ENCODE measurements at places on chromosomes 6 and 20. TPM values are rescaled to one million over a fixed set of nuclear protein-coding genes. Genes with fewer than 3 reads are reported as not detected.

The TAAR9 gene
- total RNA-seq = not detected

The ID1 gene
- total RNA-seq = 0.60 TPM

The HAO1 gene
- not detected for total RNA-seq

- H3K27ac ChIP-seq = no peak overlapping the region
- H3K4me1 ChIP-seq = peaks cover 17% of the 10 kb centered on the region
- H3K36me3 ChIP-seq = peaks cover 72% of the 10 kb centered on the region
- no peaks in the 10 kb centered on the region for H3K27me3 ChIP-seq
- DNase-seq = no peak
- no peak overlapping the region for H3K4me3 ChIP-seq
Observed at GRCh38 chr6:89858041-89858440, 28.4 kb downstream of the CASP8AP2 start.

- no peak overlapping the region for H3K4me3 ChIP-seq
- no peak overlapping the region for H3K27ac ChIP-seq
- no peaks in the 10 kb centered on the region for H3K36me3 ChIP-seq
- H3K27me3 ChIP-seq = peaks cover 4% of the 10 kb centered on the region
- DNase-seq = no peak
- peaks cover 22% of the 10 kb centered on the region for H3K4me1 ChIP-seq
Observed at GRCh38 chr20:56433221-56433879, 21.3 kb downstream of the CASS4 start.

GRCh38 chr20:60263725-60264709, 305.8 kb downstream of the CDH26 start:
- H3K4me1 ChIP-seq = no peaks in the 10 kb centered on the region
- H3K27ac ChIP-seq = no peak overlapping the region
- H3K36me3 ChIP-seq = no peaks in the 10 kb centered on the region
- no peak for DNase-seq

- H3K27ac ChIP-seq = no peak overlapping the region
- no peaks in the 10 kb centered on the region for H3K4me1 ChIP-seq
- H3K4me3 ChIP-seq = no peak overlapping the region
- no peaks in the 10 kb centered on the region for H3K27me3 ChIP-seq
- DNase-seq = no peak
- H3K36me3 ChIP-seq = no peaks in the 10 kb centered on the region
Observed at GRCh38 chr6:75993236-75994162, 79.0 kb downstream of the IMPG1 start.

DNA sequence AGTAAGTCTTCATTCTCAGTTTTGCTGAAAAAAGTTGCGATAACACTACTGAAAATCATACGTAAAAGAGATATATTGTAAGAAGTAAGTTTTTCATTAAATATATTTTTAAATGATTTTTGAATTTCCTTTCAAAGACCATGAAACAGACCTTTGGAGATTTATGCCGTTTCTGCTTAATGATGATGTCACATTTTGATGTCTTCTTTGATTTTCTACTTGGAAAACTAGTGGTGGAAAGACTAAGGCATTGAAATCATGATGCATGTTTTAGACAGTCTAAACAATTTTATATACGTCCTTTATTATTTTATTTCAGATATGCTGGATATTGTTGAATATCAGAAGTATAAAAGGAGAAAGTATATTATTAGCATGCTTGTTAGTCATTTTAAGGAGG, 33.7 kb downstream of the EYA4 start:
- no peaks in the 10 kb centered on the region for H3K4me1 ChIP-seq
- no peak overlapping the region for H3K4me3 ChIP-seq
- H3K27ac ChIP-seq = no peak overlapping the region
- H3K27me3 ChIP-seq = no peaks in the 10 kb centered on the region
- DNase-seq = no peak

DNA sequence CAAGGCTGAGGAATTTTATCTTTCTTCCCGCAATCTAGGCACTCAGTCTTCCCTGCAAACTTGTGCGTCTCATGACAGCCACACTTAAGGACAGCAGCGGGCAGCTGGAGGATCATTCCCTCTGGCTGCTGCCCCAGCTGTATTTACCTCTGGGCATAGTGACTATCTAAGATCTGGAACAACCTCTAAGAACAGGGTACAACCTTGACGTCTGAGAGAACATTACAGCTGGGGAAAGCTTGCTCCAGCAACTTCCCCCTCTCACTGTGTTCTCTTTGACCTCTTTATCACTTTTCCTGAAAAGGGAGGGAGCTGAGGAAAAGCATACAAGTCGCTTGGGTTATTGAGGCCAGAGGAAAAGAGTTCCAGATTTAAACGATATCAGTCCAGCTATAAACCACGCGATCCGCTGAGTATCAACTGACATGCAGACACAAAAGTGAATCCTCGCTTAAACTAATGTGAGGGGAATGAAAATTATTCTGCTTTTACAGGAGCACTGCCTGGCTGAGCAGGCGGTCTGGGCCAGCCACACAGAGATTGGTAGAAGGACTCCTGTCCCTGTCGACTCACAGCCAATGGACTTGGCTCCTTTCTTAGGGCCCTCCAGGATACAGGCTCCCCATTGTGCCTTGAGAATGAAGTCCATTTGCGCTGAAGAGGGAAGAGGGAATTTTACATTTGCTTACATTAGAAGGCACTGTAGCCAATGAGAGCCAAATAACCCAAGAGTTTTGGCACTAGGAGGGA, 153.3 kb downstream of the QRSL1 start:
- H3K4me1 ChIP-seq = peaks cover 4% of the 10 kb centered on the region
- H3K27ac ChIP-seq = no peak overlapping the region
- no peak for DNase-seq
- no peaks in the 10 kb centered on the region for H3K27me3 ChIP-seq
- no peak overlapping the region for H3K4me3 ChIP-seq
- H3K36me3 ChIP-seq = peaks cover 7% of the 10 kb centered on the region

DNA sequence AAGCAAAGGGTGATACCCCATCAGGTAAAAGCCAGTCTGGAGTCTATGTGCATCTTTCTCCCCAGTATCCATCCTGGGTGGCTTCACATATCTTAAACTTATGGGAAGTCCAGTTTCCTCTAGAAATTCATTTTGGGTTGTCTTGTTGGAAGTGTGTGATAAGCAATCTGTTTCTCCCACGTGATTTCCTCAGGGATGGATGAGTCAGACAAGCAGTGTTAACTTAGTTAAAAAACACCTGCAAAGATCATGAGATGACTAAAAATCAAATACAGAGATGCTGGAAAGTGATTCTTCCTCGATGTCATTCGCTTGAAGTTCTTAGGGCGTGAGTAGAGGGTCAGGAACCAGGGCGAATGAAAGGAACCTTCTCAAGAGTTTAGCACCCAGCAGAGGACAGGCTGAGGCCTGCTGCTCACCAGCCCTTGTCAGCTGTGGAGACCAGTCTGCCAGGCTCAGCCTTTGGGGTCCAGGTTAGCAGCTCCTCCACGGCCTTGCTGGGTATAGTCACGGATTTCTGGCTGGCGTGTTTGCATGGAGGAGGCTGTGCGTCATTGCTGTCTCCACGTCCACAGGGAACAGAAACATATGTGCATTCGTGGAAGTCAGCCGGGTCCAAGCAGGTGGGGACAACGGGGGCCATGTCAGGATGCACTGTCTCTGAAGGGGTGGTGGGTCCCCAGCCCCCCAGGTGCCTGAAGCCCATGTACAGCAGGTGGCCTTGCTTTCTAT, 2.8 kb upstream of the PNPLA1 start:
- no peak overlapping the region for H3K27ac ChIP-seq
- H3K4me1 ChIP-seq = no peaks in the 10 kb centered on the region
- peaks cover 8% of the 10 kb centered on the region for H3K27me3 ChIP-seq
- no peak overlapping the region for H3K4me3 ChIP-seq

DNA sequence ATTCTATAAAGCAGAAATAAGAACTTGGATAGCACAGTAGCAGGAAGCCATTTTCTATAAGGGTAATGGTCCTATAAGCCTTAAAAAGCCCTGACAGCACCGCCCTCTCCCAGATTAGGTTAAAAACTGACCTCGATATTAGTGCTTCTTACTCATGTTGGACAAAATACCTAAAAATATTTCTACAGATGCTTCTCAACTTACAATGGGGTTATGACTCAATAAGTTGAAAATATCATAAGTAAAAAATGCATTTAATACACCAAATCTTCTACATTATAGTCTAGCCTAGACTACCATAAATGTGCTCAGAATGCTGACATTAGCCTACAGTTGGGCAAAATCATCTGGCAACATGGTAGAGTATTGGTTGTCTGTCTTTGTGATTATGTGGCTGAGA, 70.3 kb downstream of the SESN1 start:
- H3K4me3 ChIP-seq = no peak overlapping the region
- H3K27ac ChIP-seq = no peak overlapping the region
- no peaks in the 10 kb centered on the region for H3K27me3 ChIP-seq
- H3K4me1 ChIP-seq = peaks cover 41% of the 10 kb centered on the region

GRCh38 chr6:137271245-137272183, 52.3 kb upstream of the IFNGR1 start:
- H3K4me1 ChIP-seq = peaks cover 20% of the 10 kb centered on the region
- DNase-seq = no peak
- no peak overlapping the region for H3K4me3 ChIP-seq

- H3K4me3 ChIP-seq = peak overlapping the region; percentile 22
- H3K27me3 ChIP-seq = no peaks in the 10 kb centered on the region
- H3K27ac ChIP-seq = peak overlapping the region; percentile 84
- peaks cover 8% of the 10 kb centered on the region for H3K36me3 ChIP-seq
- DNase-seq = no peak
- H3K4me1 ChIP-seq = peaks cover 47% of the 10 kb centered on the region
Observed at GRCh38 chr6:11386323-11386722, 151.2 kb upstream of the TMEM170B start.

DNA sequence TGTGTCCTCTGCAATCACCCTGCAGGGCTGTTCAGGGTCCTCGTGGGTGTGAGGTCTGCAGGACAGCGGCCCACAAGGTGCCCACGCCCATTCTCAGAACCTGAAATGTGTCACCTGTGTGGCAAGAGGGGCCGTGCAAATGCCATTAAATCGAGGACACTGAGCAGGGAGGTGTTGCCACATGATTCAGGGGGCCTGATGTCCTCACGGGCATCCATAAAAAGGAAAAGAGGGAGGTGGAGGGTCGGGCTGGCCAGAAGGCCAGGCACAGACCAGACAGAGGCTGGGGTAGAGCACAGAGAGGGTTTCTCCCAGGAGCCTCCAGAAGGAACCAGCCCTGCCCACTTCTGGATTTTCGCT, 239.6 kb downstream of the ERMARD start:
- H3K27me3 ChIP-seq = peaks cover 4% of the 10 kb centered on the region
- no peak overlapping the region for H3K27ac ChIP-seq
- no peaks in the 10 kb centered on the region for H3K36me3 ChIP-seq
- H3K4me1 ChIP-seq = peaks cover 27% of the 10 kb centered on the region
- H3K4me3 ChIP-seq = no peak overlapping the region
- DNase-seq = peak; percentile 9

DNA sequence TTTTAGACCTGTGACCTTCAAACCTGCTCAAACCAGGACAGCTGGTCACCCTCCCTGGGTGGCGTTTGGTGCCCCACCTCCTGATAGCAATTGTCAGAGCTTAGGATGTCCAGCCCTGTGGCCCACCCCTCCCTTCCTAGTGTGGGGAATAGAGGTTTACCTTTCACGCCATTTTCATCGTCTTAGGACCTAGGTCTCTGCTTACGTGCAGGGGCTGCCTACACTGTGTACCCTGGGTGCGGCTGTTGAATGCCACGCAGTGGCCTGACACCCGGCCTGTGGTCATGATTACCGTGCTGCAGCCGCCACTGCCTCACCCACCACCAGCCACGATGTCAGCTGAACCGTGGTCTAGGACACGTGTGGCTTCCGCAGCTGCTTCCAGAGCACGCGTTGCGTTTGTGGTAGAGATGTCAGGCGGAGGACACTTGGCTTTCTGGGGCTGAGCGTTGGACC, 157.3 kb downstream of the DTNBP1 start:
- no peaks in the 10 kb centered on the region for H3K4me1 ChIP-seq
- no peak overlapping the region for H3K4me3 ChIP-seq
- H3K27me3 ChIP-seq = no peaks in the 10 kb centered on the region
- DNase-seq = no peak

- H3K27ac ChIP-seq = no peak overlapping the region
- H3K27me3 ChIP-seq = no peaks in the 10 kb centered on the region
- H3K4me1 ChIP-seq = no peaks in the 10 kb centered on the region
- no peak for DNase-seq
Observed at GRCh38 chr20:18615020-18615650, 27.3 kb downstream of the DTD1 start.

DNA sequence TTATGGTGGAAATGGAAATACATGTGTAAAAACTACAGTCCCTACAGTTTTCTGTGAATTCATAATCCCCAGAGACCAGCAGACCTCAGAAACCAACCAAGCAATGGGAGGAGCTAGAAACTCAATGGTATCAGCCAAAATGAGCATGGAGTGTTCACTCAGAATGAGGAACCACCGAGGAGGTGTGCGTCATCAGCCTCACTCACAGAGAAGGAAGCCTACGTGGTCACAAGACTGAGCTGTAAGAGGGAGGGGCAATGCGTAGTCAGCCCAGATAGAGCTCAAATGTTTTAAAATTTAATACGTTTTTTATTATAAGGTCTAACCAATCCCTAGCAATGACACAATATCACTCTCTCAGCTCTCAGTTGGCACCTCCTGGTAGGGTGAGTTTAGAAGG, 17.4 kb downstream of the MYLK4 start:
- H3K36me3 ChIP-seq = no peaks in the 10 kb centered on the region
- peak overlapping the region; percentile 85 for H3K27ac ChIP-seq
- DNase-seq = peak; percentile 52
- peaks cover 19% of the 10 kb centered on the region for H3K4me1 ChIP-seq

- H3K4me1 ChIP-seq = peaks cover 58% of the 10 kb centered on the region
- peaks cover 6% of the 10 kb centered on the region for H3K36me3 ChIP-seq
- no peaks in the 10 kb centered on the region for H3K27me3 ChIP-seq
- peak; percentile 68 for DNase-seq
Observed at GRCh38 chr6:35259948-35260590, 534 bp downstream of the ZNF76 start.

DNA sequence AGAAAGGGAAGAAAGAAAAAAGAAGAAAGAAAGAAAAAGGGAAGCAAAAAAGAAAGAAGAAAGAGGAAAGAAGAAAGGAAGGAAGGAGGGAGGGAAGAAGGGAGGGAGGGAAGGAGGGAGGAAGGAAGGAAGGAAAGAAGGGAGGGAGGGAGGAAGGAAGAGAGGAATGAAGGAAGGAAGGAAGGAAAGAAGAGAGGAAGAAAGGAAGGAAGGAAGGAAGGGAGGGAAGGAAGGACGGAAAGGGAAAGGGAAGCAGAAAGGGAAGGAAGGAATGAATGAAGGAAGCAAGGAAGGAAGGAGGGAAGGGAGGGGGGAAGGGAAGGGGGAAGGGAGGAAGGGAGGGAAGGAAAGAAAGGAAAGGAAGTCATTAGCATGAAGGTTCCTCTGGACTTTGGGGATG, 452.9 kb downstream of the TFAP2B start:
- H3K4me3 ChIP-seq = no peak overlapping the region
- H3K27ac ChIP-seq = no peak overlapping the region
- no peak for DNase-seq
- H3K27me3 ChIP-seq = no peaks in the 10 kb centered on the region
- H3K4me1 ChIP-seq = no peaks in the 10 kb centered on the region

DNA sequence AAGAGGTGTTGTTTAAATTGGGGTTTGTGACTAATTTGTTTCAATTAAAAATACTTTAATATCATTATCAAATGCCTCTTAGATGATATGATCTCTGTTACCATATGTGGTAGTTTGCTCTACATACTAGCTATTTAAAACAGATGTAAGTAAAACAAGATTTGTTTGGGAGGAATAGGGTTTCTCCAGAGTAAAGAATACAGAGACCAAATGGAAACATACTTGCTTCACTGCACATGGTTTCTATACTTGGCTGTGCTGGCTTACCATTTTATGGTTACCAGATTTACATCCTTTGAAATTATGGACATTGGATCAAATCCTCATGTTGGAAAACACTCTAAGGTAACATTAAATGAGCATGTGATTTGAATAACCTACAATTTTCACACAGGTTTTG, 588.3 kb downstream of the CD109 start:
- no peak for DNase-seq
- no peaks in the 10 kb centered on the region for H3K36me3 ChIP-seq
- H3K27ac ChIP-seq = no peak overlapping the region
- no peaks in the 10 kb centered on the region for H3K27me3 ChIP-seq
